RCC 7860 (cell line): ENCODE measurements at places on chromosomes 5 and 9.
A peak's percentile ranks its signal among the peaks of the same experiment; 100 is the strongest.

GRCh38 chr9:68947015-68947414 is 66.9 kb downstream of the PRKACG start:
- no peak for DNase-seq

DNA sequence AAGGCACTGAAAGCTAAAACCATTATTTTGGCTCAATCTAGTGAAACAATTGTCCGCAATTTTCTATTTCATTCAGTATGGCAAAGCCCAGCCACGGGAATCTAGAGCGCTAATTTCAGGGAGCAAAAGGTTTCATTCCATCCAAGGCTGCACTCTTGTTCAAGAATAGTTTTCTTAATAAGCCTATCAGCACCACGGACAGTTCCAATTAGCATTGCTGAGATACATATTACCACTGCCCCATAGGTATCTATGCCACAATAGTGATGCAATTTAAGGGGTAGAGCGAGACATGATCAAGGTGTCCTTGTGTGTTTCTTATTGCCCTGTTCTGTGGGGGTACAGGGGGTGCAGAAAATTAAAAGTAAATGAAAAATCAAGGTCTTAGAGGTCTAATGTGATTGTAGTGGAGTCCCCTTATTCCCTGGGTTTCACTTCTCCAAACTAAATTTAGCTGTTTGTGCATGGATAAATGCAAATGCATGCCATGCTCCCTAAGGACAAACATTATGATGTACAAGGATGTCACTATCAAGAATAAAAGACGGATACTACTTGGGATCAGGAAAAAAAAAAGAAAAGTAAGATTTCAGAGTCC is 45.5 kb downstream of the SPOCK1 start:
- DNase-seq: peak; percentile 16

- DNase-seq: no peak
Measured at GRCh38 chr5:157651623-157652376, 438 bp downstream of the SOX30 start.

- DNase-seq: peak; percentile 35
Measured at GRCh38 chr5:149796030-149796429, 65.9 kb downstream of the PPARGC1B start.

- peak; percentile 83 for DNase-seq
Measured at GRCh38 chr5:172730981-172731679, 39.9 kb downstream of the DUSP1 start.

DNA sequence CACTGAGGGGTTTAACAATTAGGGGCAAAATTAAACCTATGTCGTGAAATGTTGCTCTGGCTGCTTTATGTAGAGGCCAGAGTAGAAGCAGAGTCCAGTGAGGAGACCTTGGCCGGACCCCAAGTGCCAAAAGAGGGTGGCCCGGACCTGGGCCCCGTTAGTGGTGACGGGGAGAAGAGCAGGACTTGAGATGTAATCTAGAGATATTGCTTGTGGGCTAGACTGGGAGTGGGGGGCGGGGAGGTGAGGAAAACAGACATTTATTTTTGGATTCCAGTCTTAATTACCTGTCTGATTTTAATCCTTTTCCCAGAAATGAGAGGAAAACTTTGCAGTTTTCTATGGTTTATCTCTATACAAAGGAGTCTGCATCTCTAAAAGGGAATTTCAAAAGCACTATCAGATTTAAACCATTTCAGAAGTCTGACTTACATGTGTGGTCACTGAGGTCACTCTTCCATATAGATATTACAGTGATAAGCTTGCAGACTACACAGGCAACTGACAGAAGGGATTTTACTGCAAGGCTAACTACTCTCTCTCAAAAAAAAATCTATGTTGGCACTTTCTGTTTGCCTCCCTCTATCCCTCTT is 108.1 kb downstream of the MED27 start:
- no peak for DNase-seq

GRCh38 chr5:142735323-142736246 is 34.6 kb upstream of the ARHGAP26 start:
- no peak for DNase-seq

DNA sequence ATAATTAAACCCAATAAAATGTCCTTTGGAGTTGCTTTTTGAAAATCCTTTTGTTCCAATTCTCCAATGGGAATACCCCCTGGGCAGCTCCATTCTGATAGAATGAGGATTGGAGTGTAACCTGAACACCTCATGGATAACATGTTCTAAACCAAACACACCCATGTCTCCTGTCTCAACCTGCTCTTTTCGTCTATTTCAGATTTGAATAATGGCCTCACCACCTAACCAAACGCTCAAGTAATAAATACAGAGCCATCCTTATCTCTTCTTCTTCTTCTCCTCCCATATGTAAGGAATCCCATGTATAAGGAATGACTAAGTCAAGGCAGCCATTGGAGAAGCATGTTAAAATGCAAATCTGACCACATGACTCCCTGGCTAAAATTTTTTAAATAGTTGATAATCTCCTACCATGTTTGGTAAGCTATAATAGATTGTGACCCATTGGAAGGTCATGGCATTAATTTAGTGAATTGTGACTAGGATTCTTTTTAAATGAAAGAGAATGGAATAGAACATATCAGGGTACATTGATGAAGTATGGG is 26.0 kb downstream of the ELL2 start:
- DNase-seq: no peak

DNA sequence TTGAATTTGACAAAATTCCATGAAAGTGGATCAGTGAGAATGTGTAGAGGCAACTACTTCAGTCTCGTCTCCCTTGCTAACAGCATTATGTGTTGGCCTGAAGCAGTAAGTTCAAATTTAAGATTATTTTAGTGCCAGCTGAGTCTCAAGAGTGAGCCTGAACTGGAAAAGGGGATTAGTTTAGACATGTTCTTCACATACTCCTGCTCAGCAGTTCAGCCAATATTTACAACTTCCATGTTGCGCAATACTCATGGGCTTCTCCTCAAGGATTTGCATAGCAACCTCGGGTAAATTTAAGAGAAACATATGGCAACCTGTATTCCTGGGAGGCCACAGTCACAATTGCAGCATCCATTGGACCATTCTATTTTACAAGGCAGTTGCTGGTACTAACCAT is 553.8 kb downstream of the PTPRD start:
- DNase-seq: no peak

DNA sequence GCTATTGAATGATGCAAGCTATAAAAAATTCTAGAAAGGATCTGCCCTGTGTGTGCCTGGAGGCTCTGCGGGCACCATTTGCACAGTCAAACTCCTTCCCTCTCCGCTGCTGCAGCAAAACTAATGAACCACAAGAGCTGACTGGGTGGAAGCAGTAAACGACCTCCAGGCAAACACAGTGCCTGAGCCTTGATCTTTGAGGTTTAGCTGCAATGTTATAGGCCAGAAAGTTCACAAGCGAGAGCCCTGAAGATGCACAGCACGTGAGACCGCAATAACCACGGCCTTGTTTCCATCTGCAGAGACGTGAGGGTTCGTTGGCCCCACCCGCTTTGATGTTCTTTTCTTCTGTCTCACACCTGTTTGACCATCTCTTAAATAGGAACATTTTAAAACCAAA is 69.2 kb upstream of the S1PR3 start:
- DNase-seq: no peak

GRCh38 chr5:41670216-41670615 is 159.8 kb upstream of the PLCXD3 start:
- no peak for DNase-seq

- no peak for DNase-seq
Measured at GRCh38 chr9:20041697-20042081, 252.9 kb upstream of the SLC24A2 start.

DNA sequence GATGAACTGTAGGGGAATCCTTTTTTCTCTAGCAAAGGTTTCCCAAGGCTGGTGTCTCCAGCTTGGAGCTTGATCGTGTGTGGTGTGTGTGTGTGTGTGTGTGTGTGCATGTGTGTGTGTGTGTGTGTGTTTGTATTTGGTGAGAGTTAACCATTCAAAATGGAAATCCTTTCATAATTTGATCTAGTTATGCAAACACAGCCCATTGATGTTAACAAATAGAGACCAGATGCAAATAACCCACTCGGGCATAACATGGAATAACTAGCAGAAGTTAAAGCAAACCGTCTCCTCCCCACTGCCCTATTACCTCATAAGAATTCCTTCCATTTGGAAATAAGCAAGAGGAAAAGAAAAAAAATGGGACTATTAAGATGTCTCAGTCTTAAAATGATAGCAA is 24.9 kb upstream of the ZSWIM6 start:
- DNase-seq: no peak

GRCh38 chr9:70479880-70480291 is 65.4 kb upstream of the KLF9 start:
- DNase-seq: no peak

DNA sequence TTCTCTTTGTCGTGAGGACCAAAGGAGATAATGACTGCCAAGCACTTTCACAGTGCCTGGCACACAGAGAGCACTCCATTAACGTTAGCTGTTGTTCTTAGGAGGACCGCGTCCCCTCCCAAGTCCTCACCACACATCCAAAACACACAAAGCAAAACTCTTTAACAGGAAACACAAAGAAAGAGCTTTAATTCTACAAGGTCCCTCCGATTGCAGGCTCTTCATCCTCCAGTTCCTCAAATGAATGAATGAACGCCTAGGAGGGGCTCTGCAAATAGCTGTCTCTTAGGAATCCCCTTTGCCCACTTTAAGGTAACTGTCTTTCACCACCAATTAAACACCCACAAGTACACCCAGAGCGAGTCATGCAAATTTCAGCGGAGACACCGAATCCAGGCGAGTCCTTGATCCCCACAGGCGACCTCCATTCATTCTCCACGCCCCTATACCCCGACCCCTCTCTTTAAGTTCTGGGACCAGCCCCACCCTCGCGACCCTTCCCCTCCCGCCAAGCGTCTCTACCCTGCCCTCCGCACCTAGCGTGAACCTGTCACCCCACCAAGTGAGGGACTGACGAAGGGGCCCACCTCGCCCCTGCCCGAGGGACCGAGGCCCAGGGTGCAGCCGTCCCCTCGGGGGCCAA is 644 bp downstream of the TSC1 start:
- DNase-seq: no peak

DNA sequence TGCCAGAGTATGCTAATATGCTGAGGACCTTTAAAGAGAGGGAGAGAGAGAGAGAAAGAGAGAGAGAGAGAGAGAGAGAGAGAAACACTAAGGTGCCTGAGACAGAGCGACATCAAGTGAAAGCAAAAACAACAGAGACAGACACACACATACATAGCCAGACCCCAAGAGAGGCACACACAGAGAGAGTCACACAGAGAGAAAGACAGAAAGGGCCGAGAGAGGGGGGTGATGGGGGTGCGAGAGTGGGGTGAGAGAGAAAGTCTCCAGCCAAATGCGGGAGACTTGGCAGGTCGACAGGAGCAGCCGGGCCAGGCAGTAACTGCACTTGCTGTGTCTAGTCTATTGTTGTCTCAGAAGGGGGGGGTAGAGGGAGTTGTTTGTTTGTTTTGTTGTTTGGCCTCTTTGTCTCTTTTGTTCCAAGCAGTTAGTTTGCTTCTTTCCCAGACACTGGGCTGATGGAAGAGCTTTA is 30.1 kb upstream of the NFIB start:
- no peak for DNase-seq

- peak; percentile 21 for DNase-seq
Measured at GRCh38 chr5:38807570-38808483, 38.0 kb upstream of the OSMR start.

DNA sequence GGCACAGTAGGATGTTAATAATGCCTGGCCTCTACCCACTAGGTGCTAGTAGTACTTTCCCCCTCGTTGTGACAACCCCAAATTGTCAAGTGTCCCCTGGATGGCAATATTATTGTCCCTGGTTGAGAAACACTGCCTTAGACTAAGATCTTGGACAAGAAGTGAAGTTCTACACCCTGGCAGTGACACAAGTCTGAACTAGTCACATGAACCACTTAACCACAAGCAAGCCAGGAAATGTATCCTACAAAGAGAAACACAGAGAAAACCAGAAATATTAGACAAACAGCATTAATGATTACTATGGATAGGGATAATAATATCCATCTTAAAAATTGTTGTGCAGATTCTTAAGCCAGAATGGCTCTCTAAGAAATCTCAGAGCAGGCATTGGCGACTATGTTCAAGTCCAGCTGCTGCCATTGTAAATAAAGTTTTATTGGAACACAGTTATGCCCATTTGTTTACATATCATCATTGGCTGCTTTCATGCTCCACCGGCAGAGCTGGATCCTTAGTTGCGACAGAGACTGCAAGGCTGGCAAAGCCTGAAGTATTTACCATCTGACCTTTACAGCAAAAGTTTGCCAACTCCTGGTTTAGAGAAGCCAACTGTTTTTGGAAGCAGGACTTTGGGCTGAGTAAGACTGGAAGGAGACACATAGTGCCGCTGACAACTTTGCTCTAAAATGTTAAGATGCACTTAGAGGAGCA is 80.8 kb downstream of the NTRK2 start:
- DNase-seq: no peak

GRCh38 chr5:168752416-168753190 is 173.4 kb upstream of the PANK3 start:
- DNase-seq: no peak

DNA sequence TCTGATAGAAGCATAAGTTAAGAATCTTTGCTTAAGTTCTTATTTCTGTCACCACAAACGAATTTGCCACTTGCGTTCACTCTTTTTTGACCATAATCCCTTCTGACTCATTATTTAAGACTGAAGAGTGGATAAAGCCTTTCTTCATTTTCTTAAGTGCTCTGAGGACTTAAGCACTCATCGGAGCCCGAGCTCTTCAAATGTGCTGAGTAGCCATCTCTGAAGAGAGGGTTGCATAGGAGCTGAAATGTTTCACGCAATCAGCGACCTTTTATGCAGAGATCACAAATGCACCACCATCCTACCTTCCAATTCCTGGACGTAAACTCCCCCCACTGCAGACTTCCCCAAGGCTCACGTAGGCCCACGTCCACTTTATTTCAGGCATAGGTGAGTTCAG is 699.2 kb downstream of the IRX1 start:
- no peak for DNase-seq

DNA sequence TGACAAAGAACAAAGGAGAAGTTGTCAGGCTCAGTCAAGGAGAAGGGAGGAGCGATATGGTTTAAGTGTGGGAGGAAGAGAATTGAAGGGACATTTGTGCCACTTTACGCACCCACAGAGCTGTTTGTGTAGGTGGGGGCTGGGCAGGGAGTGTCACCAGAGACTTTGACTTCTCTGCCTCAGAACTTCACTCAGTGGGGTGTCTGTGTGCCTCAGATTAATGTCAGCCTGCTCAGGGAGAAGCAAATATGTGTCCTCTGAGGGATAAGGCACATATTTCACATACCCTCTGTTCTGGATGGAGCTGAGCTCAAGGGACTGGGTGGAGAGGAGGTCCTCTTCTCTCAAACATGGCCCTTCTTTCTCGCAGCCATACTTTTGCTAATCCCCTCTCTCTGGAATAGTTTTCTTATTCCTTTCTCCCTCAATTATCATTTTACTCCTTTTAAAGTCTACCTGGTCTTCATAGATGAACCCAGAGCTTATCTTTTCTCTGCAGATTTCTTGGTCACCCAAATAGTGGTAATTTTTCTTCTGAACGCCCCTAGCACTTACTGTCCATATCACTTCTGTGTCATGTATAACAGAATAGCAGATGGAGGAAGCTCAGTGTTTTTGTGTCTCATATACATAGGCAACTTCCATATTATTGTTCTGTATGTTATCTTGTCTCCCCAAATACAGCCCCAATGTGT is 77.0 kb downstream of the IQGAP2 start:
- DNase-seq: no peak

GRCh38 chr5:61293071-61293470 is 39.0 kb upstream of the ZSWIM6 start:
- DNase-seq: no peak
